ENCODE measurements at places on chromosomes 6 and 20.

DNA sequence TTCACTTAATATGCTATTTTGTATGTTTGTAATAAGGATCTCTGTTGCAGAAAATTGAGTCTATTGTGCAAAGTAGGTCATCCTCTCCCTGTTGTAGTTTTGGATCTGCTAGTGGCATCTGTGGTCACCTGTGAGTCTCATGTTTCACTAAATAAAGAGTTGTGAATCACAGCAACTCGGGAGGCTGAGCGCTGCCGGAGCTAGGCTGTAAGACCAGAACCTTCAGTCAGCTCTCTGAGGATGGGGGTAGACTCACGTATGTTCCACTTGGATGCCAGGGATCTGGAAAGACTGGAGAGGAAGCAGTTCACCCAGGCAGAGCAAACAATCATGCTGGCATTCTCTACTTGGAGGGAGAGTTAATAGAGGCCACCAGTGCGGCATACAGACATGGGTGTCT lies 187.3 kb upstream of the FOXA2 start:
- DNase-seq, result no peak

DNA sequence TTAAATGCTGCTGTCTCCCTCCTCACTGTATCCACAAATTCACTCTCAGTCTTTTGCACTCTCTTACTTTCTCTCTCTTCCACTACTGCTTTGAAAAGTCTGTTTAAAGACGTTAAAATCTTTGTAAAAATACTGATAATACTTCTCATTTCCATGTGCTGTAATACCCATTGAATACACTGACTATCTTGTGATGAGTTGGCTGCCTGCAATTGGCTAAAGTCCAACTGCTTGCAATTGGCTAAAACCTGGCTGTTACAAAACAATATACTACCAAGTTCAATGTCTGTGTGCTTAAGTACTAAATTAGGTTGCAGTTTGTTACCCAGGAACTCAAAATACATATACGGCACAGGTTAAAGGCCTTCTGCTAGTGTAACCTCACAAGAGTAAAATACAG lies 264.8 kb downstream of the THBS2 start:
- DNase-seq, result no peak

- no peak for DNase-seq
These were observed 63.0 kb downstream of the PTPN1 start for GRCh38 chr20:50572938-50573777.

- peak; percentile 41 for DNase-seq
These were observed 611 bp upstream of the RAB22A start for GRCh38 chr20:58308680-58309527.

- DNase-seq, result no peak
These were observed 66.8 kb upstream of the CCN2 start for GRCh38 chr6:132017942-132018341.

DNA sequence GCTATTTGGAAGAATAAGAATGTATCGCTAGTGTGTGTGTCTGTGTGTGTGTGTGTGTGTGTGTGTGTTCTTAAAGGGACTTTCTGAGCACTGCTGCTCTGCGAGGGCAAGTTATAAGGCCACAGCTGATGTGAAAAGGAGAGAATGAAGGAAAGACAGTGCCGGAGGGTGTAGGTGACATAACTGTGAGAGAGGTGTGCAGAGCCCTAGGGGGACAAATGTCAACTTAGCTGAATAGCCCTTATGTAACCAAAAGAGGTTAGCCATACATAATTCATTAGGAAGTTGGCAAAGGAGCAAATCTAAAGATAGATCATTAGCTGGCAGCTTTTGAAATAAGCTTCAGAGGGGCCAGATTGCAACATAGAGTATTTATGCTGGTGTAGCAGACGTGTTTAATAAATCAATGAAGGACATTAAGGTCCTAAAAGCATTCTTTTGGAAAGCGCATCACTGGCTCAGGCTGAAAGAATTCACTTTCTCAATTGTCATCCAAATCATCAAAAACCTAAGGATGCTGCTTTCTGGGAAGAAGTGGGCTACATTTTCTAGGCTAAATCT lies 81.0 kb downstream of the NDUFAF5 start:
- no peak for DNase-seq

DNA sequence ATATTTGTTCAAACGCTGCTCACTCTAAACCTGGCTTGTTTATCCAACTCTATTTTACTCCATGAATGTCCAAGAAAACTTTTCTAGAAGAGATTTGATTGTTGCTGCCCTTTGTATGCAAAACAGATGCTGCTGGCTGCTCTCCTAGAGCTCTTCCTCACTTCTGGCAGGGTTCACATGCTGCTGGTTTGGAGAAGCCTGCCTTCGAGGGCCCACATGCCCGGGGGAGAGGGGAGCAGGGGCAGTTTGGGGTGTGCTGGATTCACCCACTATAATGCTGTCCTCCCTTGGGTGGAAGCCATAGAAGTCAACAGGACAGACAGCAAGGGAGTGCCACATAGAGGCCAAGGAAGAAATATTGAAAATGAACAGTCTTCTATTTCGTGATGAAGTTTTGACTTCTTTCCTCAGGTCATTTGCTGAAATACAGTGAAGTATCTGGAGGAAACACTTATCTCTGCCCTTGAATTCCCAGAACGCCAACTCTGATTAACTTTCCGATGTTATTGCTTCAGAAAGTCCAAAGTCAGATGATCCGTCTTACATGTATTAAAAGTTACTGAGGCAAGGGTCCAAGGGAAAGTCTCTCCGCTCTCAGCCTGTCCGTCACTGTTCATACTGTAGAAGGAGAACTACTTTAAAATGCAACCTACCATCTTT lies 32.4 kb downstream of the LY86 start:
- no peak for DNase-seq

DNA sequence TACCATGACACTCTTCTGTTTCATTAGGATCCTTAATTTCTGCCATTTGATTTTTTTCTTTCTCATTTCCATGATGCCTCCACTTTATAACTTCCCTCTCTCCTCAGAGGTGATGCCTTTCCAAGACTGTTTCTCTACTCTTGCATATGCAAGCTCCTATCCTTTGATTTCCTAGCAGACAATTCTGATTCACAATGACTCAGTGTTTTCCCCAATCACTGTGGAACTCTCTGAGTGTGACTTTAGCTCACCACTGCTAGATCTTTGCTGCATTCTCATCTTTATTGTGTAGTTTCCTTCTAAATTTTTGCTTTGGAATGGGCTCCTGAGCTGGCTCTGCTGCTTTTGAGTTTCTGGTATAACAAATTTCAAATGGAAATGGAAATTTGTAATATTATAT lies 184.9 kb downstream of the TINAG start:
- DNase-seq, result no peak

GRCh38 chr20:25125636-25126035 lies 43.7 kb upstream of the VSX1 start:
- no peak for DNase-seq

DNA sequence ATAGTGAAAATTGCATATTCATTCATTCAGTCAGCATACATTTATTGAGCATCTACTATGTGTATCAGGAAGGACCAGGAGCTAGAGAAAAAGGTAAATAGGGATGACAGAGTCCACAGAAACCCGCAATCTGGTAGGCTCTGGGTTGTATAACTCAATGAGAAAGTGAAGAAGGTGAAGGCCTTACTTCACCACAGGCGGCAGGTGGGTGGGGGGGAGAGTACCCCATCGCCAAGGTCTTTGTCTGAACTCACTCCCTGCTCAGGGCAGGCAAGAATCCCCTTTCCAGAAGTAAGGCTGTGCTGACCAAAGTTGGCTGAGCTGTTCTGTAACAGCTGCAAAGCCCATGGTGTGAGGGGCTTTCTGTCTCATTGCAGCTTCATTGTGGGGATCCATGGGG lies 81.3 kb downstream of the CDH26 start:
- no peak for DNase-seq

GRCh38 chr20:37690626-37691369 lies 3.0 kb upstream of the CTNNBL1 start:
- DNase-seq, result no peak

GRCh38 chr6:43793875-43794242 lies 23.8 kb downstream of the VEGFA start:
- DNase-seq, result no peak

- DNase-seq, result no peak
These were observed 26.1 kb upstream of the F13A1 start for GRCh38 chr6:6346427-6347023.

DNA sequence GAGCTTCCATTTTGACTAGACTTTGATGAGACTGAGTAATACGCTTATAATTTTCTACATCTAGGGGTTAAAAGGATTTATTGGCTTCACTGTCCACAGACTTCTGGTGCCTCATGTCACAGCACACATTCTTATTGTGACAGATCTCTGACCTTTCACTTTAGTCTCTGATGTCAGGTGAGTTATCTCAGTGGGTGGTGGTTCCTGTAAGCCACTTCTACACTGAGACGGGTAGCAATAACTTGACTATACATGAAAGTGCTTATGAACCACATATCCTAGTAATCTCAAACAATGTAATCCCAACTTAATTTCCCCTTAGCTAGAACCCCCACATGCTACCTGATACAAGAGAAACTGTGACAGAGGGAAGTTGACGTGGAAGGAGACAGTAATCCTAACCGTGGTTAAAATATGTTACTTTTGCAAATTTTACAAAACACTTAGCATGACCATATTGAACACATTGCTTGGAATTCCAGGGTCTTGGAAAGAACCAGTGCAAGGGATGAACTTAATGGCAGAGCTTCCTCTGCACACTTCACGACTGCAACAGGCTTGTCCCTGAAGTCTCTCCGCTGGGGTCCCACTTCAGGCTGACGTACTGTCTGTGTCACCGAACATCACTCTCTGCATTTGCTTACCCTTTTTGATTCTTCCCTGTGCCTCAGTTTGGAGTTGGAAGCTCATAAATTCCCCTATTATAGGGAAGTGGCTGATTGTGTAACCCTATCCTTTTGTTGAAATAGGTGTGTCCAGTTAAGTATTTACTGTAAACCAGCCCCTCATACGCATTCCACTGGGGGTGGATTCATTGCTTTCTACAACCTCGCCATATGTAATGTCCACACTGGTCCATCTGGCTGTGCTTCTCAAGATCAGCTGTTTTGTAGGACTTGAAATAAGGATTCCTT lies 6.4 kb upstream of the TRIM40 start:
- no peak for DNase-seq

- peak; percentile 95 for DNase-seq
These were observed at the start of gene TUBB for GRCh38 chr6:30719791-30720737. Gene TUBB, plus strand, starts transcription at chr6:30720352. Its CDS starts 155 bp downstream, at chr6:30720507.

- DNase-seq, result no peak
These were observed 740 bp downstream of the NELFCD start for GRCh38 chr20:58981628-58982364.

GRCh38 chr6:24766680-24767462 lies 7.9 kb upstream of the GMNN start:
- DNase-seq, result no peak

GRCh38 chr6:55853008-55854001 lies 22.1 kb downstream of the BMP5 start:
- DNase-seq, result no peak
